ENCODE measurements at places on chromosomes 13 and 19. TPM values are rescaled to one million over a fixed set of nuclear protein-coding genes. Genes with fewer than 3 reads are reported as not detected.

DNA sequence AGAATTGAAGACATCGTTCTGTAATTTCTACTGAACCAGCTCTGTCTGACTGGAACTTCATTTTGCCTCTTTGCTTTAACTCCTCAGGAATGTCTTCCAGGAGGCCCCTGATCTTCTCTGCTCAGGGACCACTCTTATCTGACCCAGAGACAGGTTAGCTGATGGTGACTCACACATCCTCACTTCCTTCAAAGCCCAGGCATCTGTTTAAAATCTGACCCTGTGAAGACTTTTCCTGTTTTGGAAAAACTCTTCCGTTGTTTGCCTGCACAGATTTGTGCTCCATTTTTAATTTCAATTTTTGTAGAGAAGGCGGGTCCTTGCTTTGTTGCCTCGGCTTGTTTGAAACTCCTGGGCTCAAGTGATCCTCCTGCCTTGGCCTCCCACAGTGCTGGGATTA is 1.6 kb downstream of the ARL11 start:
- no peak for DNase-seq

DNA sequence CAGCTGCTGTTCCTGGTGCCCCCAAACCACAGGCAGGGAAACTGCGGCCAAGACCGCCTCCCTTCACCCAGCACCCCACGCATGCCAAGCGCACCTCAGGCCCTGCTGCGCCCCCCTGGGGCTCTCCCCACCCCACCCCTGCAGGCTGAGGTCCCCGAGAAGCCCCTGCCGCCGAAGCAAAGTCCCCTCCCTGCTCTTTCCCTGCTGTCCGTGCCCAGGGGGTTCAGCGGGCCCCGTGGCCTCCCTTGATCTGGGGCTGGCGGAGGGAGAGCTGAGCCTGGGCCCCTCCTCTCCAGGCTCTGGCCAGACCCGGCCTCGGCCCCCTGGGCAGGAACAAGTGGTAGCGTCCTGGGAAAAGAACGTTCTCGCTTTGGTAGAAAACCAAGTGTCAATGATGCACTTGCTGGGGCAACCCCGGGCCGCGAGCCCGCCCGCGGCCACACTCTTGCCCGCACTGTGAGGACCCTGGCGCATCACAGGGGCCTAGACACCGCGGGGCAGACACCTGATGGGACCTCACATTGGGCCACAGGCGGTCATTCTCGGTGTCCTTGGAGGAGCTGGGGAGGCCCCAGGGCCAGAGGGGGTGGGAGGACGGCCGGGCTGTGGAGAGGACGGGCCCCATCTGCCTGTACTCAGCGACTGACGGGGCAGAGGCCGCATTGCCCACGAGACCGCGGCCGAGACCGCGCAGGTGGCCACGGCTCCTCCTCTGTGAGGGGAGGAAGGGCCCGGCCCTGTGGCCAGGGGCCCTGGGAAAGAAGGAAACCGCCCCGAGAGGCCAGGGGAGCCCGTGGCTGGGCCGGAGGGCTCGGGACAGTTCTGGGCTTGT is 29.0 kb downstream of the GPX4 start:
- no peak for DNase-seq

Gene STK11
- total RNA-seq, result 62.8 TPM

DNA sequence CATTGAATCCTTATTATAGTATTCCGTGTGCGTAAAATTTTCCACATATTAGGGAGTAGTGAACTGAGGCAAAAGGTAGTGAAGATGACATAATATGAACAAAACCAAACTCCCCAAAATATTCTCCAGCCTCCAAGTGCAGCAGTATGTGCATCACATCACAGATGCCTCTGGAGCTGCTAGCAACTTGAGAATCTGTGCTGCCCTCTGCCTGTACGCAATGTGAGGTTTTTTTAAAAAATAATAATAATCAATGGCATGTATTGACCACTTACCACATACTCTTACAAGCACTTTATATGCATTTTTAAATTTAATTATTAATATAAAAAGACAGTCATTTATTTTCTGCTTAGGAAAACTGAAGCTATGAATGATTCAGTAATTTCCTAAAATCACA is 583.0 kb upstream of the SPRY2 start:
- DNase-seq, result no peak

DNA sequence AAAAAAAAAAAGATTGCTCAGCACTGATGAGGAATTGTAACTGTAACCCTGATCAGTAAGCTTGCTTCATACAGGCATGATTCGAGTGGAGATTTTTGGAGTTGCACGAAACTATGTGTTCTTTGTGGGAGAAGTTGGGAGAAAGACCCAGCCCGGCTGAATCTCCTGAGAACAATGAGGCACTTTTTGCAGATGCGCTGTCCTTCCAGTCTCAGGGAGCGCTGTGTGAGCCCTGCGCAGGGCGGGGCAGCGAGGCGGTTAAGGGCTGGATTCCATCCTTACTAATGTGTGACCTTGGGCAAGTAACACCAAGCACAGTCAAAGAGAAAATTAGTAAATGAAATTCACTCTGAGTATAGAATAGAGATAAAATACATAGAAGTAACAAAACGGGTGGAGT is 76.9 kb downstream of the SIPA1L3 start:
- no peak for DNase-seq

Gene FUT1
- 3.9 TPM for total RNA-seq

Gene UBA52
- 1,369 TPM for total RNA-seq

DNA sequence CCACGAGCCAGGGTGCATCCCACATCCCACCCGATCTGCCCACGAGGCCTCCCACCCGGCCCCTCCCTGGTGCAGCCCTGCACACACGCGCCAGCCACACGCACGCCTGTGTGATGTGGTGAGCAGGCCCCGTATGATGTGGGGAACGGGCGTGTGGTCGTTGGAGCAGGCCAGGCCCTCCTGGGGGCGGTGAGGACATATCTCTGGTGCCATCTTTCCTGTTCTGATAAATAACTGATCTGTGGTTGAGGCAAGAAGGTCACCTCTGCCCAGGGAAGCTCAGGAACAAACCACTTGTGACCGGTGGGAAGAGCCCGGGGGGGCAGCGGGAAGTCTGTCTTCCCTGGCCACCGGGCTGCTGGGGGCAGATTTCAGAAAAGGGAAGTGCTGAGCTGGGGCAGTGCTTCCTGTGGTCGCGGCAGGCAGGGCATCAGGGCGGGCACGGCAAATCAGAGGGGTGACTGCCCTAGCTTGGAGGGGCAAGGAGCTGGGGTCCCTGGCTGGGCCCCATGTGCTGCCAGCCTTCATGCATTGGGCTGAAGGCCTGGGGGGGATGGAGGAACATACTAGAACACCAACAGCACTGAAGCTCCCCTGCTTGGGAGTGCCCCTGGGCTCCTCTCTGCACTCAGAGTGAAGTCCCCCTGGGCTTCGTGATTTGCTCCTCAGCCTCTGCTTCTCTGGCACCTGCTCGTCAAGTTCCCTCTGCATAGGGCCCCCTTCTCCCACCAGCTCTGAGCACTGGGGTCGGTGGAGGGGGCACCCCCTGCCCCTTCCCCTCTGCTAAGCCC is 35.2 kb upstream of the SLC7A10 start:
- DNase-seq, result no peak

- no peak for DNase-seq
Observed at GRCh38 chr13:48402325-48402932, 10.5 kb downstream of the LPAR6 start.

- DNase-seq, result no peak
Observed at GRCh38 chr19:17103177-17103576, 27.6 kb downstream of the MYO9B start.

Gene CDADC1
- total RNA-seq, result 1.8 TPM

DNA sequence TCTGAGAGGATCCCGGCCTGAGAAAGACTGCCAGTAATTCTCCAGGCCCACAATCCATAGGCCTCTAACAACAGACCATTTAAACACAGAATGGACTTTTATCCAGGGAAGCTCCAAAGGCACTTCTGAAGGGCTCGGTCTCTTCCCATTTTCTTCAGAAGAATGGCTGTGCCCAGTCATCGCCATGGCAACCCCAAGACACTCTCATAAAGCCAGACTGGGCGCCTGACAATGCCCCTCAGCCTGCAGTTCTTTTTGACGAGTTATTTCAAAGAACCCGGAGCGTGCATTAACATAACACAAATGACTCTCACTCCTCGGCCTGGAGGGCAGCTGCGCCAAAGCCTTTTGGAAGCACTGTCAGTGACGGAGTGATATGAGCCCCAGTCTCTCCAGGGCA is 61.0 kb downstream of the RASA3 start:
- DNase-seq, result no peak

Gene SBK3
- 0.35 TPM for total RNA-seq

Gene ADAMTS10
- total RNA-seq, result 13.2 TPM

GRCh38 chr19:35294859-35295791 is 3.2 kb downstream of the MAG start:
- DNase-seq, result no peak

DNA sequence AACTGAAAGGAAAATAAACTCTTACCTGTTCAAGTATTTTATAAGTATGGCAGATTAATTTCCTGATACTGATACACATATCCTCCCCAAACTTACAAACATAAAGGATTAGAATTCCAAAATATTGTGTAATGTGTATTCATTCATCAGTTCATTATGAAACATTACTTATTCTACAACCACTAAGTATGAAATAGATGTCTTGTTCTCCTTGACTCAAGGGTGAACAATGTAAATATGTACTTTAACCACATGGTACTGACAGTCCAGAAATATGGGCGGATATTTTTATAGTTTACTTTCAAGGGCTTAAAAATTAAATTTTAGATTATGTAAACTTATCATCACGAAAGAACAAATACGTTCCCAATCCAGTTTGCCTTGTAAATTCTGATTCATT is 334.0 kb downstream of the LIG4 start:
- no peak for DNase-seq

Gene SIGLEC5
- 0.85 TPM for total RNA-seq

Gene MZT1
- 22.2 TPM for total RNA-seq

Gene TEX29
- not detected for total RNA-seq

Gene CCDC70
- not detected for total RNA-seq

DNA sequence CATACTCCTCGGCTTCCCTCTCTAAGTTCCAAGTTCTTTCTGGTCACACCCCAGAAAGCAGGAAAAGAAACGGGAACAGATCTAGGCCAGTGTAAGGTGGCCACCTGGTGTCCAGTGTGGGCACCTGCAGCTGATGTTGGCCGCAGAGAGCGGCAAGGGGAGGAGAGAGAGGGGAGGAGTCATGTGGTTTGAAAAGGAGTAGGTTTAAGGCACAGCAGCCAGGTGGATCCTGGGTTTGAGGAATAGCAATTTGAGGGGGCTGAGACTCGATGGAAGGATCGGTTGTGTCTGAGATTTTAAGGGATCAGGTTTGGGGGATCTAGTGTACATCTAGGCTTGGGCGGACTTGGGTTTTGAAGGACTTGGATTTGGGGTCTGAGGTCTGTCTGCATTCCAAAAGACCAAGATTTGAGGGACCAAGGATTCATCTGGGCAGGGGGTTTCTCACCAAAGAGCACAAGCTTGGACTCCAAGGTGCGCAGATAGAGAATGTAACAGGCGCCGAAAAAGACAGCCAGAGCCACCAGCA is 1.2 kb downstream of the RABAC1 start:
- peak; percentile 64 for DNase-seq

DNA sequence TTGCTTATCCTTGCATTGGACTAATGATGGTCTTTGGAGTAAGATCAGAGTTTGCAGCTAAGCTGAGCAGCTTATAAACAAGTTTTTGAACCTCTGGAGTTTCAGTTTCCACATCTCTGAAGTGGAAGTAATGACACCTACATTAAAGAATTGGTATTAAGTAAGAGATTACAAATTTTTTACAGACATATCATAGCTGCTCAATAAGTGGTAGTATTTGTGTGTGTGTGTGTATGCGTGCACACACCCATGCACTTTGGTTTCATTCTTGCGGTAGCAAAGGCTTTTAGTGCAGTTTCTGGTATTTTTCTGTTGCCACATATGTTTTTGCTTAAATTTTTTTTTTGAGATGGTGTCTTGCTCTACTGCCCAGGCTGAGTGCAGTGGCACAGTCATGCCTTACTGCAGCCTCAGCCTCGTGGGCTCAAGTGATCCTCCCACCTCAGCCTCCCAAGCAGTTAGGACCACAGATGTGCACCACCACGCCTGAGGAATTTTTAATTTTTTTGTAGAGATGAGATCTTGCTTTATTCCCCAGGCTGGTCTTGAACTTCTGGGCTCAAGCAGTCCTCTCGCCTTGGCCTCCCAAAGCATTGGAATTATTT is 4.5 kb downstream of the NAA16 start:
- no peak for DNase-seq

GRCh38 chr19:13996928-13997630 is 9.0 kb downstream of the RFX1 start:
- no peak for DNase-seq

Gene GRK1
- not detected for total RNA-seq

DNA sequence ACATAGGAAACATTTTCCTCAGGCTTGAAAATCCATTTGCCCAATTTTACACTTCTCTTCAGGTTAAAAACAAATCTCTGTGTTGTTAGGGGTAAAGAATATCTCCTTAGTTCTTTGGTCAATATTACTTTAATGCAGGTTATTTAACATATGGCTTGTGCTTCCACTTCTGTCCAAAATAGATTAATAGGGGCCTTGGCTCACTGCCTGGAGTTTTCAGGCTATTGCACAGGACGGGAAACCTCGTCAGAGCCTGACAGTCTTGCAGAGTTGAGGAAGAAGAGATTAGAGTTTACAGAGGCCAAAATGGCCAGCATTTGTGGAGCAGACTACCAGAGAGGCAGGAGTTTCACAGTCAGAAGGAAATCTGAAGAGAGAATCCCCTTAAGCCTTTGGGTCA is 863.9 kb upstream of the GPC6 start:
- DNase-seq, result no peak

- DNase-seq, result no peak
Observed at GRCh38 chr19:4149518-4150288, 3.7 kb upstream of the CREB3L3 start.

Gene CGB8
- not detected for total RNA-seq

DNA sequence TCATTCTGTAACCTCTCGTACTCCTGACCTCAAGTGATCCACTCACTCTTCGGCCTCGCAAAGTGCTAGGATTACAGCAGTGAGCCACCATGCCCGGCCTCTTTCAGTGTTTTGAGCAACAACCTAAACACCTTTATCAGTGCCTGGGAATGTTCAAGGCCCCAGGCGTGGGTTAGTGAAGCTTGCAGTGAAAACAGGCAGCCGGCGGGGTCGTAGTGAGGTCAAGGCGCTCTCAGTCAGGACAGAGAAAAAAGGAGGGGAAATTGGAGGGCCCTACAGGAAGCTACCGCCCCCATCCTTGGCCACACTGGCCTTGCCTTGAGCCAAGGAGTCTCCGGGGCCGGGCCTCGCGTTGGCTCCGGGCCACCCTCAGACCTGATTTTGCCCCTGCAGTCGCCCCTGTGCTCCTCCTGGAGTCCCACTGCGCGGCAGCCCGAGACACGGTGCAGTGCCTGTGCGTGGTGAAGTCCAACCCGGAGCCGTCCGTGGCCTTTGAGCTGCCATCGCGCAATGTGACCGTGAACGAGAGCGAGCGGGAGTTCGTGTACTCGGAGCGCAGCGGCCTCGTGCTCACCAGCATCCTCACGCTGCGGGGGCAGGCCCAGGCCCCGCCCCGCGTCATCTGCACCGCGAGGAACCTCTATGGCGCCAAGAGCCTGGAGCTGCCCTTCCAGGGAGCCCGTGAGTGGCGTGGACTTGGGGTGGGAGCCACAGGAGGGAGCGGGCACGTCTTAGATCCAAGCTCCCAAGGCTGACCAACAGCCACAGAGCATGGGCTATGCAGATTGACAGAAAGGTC is 17.7 kb downstream of the MAG start:
- DNase-seq, result peak; percentile 29

- no peak for DNase-seq
Observed at GRCh38 chr19:32322541-32322940, 22.9 kb upstream of the ZNF507 start.

Gene MAP1S
- total RNA-seq, result 22.0 TPM

GRCh38 chr19:18833849-18834643 is 2.3 kb downstream of the UPF1 start:
- DNase-seq, result no peak

Gene TICAM1
- total RNA-seq, result 2.0 TPM
